Spinal cord (tissue), 10 donors: ENCODE measurements at places on chromosomes 4 and X. TPM values are rescaled to one million over a fixed set of nuclear protein-coding genes. Genes with fewer than 3 reads are reported as not detected.

HTATSF1 gene
- total RNA-seq, result 84.8 TPM

TAB3 gene
- total RNA-seq, result 16.6 TPM

TMEM271 gene
- total RNA-seq, result 4.4 TPM

PAGE2 gene
- not detected for total RNA-seq

GRCh38 chr4:133147921-133148689, 989 bp upstream of the PCDH10 start:
- peak; percentile 88 for DNase-seq
- H3K27ac ChIP-seq, result peak overlapping the region; percentile 76
- H3K36me3 ChIP-seq, result peaks cover 7% of the 10 kb centered on the region
- H3K27me3 ChIP-seq, result peaks cover 10% of the 10 kb centered on the region

- no peak overlapping the region for H3K4me3 ChIP-seq
- DNase-seq, result no peak
- no peak overlapping the region for H3K27ac ChIP-seq
- H3K27me3 ChIP-seq, result no peaks in the 10 kb centered on the region
Observed at GRCh38 chrX:139844163-139844562, 88.7 kb downstream of the ATP11C start.

DNA sequence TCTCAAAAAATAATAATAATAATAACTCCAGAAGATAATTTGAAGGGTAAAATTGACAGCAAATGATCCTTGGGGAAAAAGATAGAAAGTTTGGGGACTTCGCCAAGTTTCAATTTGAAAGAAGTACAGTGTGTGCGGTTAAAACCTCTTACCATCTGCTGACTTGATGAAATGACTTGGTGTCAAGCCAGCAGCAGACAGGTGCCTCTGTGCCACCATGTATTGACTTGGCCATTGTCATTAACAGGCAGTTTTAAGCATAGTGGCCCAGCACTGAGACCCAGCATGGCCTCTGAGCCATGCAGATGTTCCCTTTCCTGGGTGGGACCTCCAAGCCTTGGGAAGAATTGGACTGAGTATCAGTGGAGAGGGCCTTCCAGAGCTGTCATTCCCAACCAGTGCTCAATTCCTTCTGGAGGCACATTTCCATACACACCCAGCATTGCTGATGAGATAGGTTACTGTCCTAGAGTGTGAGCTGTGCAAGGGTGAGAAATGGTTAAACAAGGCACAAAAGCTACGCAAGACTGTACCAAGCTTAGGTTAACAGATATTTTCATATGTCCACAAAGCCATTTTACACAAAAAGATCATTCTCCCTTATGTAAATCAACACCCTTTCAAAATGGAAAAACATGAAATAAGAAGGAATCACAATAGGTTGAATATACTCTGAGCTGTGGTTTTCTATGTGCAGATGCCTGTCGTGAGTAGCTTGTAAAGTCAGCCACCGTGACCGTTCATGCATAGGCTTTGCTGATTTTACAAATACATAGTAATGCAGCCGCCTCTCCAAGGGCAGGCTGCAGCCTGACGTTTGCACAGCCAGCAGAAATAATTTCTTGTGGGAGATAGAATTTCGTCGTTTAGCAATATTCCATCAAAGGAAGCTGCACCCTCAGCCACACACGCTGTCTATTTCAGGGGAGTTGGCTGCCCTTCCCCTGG, 59.4 kb upstream of the FBXW7 start:
- no peak for DNase-seq
- peaks cover 9% of the 10 kb centered on the region for H3K4me1 ChIP-seq
- peaks cover 2% of the 10 kb centered on the region for H3K27me3 ChIP-seq
- H3K36me3 ChIP-seq, result no peaks in the 10 kb centered on the region

DNA sequence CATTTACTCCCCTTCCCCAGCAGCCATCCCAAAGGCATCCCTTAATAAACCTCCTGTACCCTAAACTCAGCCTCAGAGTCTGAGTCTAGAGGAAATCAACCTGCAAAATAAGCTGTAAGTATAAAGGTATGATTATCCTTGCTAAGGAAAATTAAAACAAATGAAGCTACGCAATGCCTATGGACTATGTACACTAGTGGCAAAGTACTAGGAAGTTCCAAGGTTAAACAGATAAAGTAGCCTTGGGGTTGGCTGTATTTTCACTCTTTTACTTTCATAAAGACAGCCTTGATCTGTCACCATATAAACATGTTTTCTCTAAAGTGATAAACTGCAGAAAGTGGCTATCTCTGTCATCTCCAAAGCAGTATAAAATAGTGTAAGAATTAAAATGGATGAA, 35.9 kb downstream of the MAP3K15 start:
- H3K4me1 ChIP-seq, result no peaks in the 10 kb centered on the region
- H3K27me3 ChIP-seq, result no peaks in the 10 kb centered on the region
- H3K4me3 ChIP-seq, result no peak overlapping the region
- H3K27ac ChIP-seq, result no peak overlapping the region
- no peaks in the 10 kb centered on the region for H3K36me3 ChIP-seq
- no peak for DNase-seq

DNA sequence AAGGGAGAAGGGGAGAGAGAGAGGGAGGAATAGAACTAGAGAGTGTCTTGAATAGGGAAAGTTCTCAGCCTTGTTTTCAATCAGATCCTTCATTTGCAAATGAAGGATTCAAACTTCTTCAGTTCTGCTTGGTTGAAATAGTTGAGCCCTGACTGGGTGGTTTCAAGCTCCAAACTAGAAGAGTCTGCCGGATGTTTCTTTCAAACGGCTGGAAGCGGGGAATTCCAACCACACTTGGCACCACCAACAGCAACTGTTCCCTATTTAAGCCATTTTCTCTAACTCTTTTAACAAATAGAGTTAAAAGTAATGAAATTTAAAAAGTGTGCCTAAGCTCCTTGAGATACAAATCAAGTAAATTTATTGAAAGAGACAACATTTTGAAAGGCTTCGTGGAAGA, 67.5 kb upstream of the DDX60 start:
- no peaks in the 10 kb centered on the region for H3K36me3 ChIP-seq
- no peak overlapping the region for H3K4me3 ChIP-seq
- H3K4me1 ChIP-seq, result no peaks in the 10 kb centered on the region
- no peak for DNase-seq

DNA sequence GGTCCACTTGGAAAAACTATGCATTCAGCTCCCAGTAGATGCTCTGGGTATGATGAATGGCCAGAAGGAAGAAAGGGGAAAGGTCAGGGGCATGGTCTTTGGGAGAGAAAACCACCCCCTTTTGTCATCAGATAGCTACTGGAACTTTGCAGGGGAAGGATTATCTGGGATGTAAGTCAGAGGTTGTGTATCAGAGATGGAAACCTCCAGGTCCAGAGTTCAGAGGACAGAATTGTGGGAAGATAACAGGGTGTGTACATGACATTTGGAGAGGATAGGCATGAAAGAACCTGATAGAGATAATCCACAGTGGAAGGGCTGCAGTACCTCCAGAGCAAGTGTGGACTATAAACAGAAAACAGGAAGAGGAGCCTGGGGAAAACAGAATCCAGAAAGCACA, 262.7 kb downstream of the SPRY1 start:
- no peak overlapping the region for H3K27ac ChIP-seq
- H3K4me3 ChIP-seq, result no peak overlapping the region
- no peaks in the 10 kb centered on the region for H3K36me3 ChIP-seq
- no peaks in the 10 kb centered on the region for H3K4me1 ChIP-seq
